ENCODE measurements at places on chromosomes 6 and 20. TPM values are rescaled to one million over a fixed set of nuclear protein-coding genes. Genes with fewer than 3 reads are reported as not detected.

DNA sequence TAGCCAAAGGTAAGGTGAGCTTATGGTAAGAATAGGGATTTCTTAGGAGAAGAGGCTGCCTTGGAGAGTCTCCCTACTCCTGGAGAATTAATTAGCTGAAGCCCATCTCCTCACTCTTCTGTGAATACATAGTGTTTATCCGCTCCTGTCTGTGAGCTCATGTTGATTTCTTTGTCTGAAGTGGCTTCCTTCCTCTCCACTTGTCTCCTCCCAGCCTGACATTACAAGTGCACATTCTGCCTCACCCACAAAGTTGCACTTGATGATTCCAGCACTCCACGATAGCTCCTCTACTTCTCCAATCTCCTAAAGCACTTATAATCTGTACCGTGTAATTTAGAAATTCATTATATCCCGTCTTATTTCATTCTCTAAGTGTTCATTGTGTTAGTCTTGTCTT lies 287.2 kb downstream of the QKI start:
- DNase-seq: no peak

DACT2 gene
- 41.7 TPM for polyA plus RNA-seq

DNA sequence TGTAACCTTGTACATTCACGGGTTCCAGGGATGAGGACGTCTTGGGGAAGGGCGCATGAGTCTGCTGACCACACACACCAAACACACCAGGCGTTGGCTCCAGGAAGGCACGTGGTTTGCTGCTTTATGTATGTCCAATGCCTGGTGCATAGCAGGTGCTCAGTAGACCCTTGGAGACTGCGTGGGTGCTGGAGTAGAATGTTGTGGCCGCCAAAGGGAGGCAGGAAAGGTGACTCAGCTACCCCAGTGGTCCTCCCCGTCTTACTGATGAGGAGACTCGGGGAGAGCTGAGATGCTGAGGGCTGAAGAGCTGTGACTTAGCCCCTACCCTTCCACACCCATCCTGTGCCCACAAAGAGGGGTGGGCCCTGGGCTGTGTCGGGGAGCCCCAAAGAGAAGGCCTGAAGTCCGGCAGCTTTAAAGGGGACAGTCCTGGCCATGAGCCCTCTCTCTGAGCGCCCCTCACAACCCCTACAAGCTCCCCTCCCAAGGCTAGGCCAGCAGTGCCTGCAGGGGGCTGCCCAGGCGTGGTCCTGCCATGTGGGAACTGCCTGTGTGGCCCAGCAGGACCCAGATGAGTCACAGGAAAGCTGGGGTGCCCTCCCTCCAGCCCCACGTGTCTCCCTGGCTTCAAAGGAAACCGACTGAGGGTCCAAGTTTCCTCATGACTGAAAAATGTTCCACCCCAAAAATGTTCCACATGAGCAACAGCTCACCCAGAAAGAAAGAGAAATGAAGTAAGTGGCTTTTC lies 28.0 kb upstream of the PTGIS start:
- DNase-seq: no peak

- DNase-seq: no peak
Measured at GRCh38 chr20:53899351-53900167, 170.8 kb downstream of the BCAS1 start.

- DNase-seq: no peak
Measured at GRCh38 chr6:40556881-40557280, 30.3 kb downstream of the LRFN2 start.

GRCh38 chr20:10910535-10911178 lies 236.9 kb upstream of the JAG1 start:
- no peak for DNase-seq

PMEPA1 gene
- polyA plus RNA-seq: 26.7 TPM

SAMHD1 gene
- polyA plus RNA-seq: 31.8 TPM

- no peak for DNase-seq
Measured at GRCh38 chr6:145960918-145961589, 3.1 kb downstream of the SHPRH start.

DNA sequence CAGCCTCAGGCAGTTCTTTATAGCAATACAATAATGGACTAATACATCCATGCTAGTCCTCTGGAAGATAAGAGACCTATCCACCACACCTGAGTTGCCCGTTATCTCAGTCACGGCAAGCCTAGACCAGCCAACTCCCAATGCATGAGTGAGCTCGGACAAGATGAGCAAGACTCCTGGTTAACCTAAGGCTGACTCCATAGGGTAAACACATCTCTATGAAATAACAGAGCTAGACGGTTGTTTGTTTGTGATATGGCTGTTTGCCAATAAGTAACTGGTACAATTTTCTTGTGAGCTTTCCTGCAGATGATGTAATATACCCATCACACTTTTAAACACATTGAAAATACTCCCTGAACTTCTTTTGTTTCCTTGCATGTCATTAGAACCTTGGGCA lies 70.6 kb upstream of the PHACTR1 start:
- DNase-seq: no peak

GDAP1L1 gene
- polyA plus RNA-seq: 0.52 TPM

BCAS1 gene
- polyA plus RNA-seq: 0.82 TPM

- no peak for DNase-seq
Measured at GRCh38 chr6:66189915-66190314, 482.9 kb upstream of the EYS start.

PGC gene
- 8.1 TPM for polyA plus RNA-seq

DNA sequence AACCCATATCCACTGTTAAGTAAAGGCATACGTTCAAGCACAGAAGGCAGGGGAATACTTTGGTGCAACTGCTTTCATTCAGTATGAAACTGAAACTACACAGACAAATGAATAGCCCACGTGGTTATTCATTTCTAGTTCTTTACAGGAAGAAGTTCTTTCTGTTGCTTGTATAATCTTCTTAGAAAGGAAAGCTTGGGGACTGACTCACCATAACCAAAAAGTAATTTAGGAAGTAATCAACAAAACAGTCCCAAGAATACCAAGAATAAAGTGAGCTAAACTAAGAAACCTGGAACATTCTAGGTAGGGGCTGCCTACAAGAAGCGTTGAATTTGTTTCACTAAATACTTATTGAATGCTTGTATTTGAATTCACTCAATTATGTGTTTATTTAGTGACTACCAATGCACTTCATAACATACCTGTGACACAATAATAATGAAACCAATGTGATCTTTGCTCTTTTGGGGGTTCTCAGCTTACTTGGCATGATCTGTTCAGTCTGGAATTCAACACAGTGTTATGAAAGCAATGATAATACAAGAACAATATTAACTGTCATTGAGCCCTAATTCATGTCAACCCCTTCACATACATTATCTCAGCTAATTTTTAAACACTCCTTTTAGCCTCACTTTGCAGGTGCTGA lies 25.1 kb upstream of the KIAA0408 start:
- DNase-seq: no peak

GRCh38 chr6:99119109-99120031 lies 171.6 kb upstream of the FBXL4 start:
- no peak for DNase-seq

OR12D2 gene
- not detected for polyA plus RNA-seq

DNA sequence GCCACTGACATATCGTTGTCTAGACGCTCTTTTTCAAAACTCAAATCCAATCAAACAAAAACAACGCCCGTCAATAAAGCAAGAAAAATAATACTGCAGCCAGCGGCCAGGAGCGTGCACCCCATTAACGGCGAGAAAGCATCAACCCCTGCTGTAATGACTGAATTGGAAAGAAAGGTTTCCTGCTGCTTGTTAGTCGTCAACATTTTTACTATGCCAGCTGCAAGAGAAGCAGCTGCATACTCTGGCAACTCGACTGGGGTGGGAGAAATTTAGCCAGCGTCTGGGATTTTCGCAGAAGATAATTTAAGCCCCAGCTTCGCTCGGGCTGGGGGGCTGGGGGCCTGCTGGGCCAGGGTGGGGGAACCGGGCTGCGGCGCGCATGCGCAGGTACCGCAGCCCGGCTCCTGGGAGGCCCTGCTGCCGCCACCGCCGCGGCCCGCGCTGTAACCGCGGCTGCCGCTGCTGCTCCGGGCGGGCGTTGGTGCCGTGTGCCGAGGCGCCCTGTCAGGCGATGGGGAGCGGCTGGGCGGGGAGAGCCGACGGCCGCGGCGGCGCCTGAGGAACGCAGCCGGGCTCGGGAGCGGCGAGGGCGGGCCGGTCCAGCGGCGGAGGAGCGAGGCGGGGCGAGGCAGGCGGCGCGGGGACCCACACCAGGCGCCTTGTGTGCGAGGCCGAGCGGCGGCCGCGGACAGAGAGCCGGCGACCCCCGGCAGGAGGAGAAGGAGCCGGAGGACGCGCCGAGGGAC lies 732 bp upstream of the STXBP5 start:
- DNase-seq: peak; percentile 94

DNA sequence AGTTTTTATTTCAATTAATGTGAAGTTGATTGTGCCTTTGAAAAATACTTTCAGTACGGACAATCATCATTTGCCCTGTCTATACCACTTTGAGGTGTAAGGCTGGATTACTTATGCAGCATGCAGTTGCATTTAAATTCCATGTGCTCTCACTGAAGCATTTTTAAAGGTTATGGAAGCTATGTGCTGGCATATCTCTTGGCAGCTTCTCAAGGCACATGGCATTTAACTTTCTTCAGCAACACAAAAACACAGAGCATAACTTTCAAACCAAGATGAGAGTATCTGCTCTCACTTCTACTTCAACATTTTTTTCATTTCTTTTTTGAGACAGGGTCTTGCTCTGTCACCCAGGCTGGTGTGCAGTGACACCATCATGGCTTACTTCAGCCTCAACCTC lies 360.6 kb upstream of the RUNX2 start:
- no peak for DNase-seq

DNA sequence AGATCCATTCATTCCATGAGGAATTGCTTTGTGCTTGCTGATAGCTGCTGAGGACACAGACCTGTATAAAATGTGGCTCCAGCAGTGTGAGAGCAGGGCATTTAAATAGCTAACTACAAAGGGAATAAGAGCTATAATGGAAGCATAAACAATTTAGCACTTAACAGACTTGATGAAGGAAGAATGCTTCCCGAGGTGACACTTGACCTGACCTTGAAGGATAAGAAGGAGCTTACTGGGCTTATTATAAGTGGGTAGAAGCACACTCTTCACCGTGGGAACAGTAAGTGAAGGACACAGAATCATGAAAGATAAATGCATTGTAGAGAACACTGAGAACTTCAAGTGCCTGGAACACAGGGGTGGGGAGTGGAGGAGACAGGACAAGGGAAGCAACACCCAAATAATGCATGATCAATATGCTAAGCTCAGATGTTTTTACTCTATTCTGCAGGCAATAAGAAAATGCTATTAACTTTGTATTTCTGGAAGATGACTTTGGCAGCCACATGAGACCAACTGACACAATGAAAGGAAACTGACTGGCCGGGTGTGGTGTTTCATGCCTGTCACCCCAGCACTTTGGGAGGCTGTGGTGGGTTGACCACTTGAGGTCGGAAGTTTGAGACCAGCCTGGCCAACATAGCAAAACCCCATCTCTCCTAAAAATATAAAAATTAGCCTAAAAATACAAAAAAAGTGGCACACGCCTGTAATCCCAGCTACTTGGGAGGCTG lies 84.2 kb downstream of the EPB41L2 start:
- DNase-seq: no peak

DNA sequence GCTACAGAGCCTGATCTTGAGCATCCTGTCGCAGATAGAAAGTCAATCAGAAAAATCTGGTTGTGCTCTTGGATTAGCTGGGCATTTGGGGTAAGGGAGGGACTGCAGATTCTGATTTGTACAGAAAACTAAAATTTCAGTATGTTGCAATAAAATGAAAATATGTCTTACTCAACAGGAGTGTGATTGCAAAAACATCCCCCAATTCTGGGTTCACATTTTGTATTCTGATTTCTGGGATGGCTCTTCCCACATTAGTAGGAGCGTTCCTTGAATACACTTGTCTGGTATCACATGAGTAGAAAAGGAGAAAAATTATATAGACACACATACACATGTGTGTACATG lies 40.5 kb downstream of the PANK2 start:
- no peak for DNase-seq

ERVFRD-1 gene
- 0.10 TPM for polyA plus RNA-seq

CSTF1 gene
- polyA plus RNA-seq: 39.0 TPM

GRCh38 chr6:162463576-162463975 lies 264.0 kb downstream of the PRKN start:
- DNase-seq: no peak

GRCh38 chr6:98633886-98634285 lies 200.5 kb upstream of the POU3F2 start:
- no peak for DNase-seq

- DNase-seq: no peak
Measured at GRCh38 chr6:165585060-165585459, 78.0 kb downstream of the PDE10A start.

- DNase-seq: no peak
Measured at GRCh38 chr20:49477200-49477599, 5.3 kb downstream of the KCNB1 start.

ZBTB9 gene
- 11.5 TPM for polyA plus RNA-seq

- DNase-seq: peak; percentile 81
Measured at GRCh38 chr6:57221191-57221935, 744 bp downstream of the RAB23 start.

Data from left lung (tissue), 14 donors.